Stimulated activated CD4-positive, alpha-beta T cell treated with anti-CD3 and anti-CD28 coated beads, Interleukin-2, amount 100 ng/mL, for 48 hours (primary cell): ENCODE measurements at places on chromosomes 5 and 9.

- no peak for DNase-seq
These were observed 459.8 kb downstream of the ARHGEF28 start for GRCh38 chr5:74085782-74086181.

- no peak for DNase-seq
These were observed 10.3 kb upstream of the FST start for GRCh38 chr5:53469946-53470687.

GRCh38 chr9:125758986-125759763 lies 12.0 kb downstream of the PBX3 start:
- no peak for DNase-seq

DNA sequence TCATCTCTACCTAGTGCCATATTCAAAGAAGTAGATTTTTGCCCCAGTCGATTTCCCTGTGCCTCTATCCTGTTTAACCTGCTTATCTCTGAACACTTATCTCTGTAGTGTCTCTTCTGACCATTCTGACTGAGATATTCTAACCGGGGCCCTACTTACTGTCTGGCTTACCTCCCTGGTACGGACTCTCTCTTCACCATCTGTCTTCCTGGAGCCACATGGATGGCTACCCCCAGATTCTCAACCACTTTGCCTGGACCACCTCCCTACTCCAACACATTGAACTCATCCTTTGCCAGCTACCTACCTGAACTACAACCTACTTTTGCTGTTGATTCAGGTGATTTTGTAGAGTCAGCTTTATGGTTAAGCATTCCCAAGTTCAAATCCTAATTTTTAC lies 397.4 kb upstream of the SLC24A2 start:
- no peak for DNase-seq

GRCh38 chr5:113039934-113040285 lies 63.3 kb downstream of the DCP2 start:
- DNase-seq, result no peak

DNA sequence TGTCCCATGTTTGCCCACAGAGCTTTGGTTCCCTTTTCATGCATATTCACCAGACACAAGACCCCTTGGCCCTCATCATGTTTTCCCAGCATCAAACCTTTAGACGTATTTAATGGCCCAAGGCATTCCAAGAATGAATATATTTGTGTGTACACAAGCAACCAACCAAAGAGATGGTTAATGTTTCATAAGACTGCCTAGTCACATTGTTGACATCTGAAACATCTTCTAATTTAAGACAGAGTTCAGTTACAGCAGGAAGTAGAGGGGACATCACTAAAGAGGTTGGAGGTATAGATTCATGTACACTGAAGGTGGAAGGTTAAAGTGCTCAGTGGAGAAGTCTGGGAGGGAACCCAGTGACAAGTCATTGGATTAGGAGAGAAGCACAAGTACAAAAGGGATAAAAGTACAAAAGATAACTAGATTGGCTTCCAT lies 49.1 kb downstream of the SUSD1 start:
- no peak for DNase-seq

GRCh38 chr9:125137200-125137599 lies 6.1 kb downstream of the SCAI start:
- no peak for DNase-seq

- DNase-seq, result no peak
These were observed 13.5 kb upstream of the NKX2-5 start for GRCh38 chr5:173248481-173248880.

- no peak for DNase-seq
These were observed 456.4 kb upstream of the KLF4 start for GRCh38 chr9:107945961-107946360.

DNA sequence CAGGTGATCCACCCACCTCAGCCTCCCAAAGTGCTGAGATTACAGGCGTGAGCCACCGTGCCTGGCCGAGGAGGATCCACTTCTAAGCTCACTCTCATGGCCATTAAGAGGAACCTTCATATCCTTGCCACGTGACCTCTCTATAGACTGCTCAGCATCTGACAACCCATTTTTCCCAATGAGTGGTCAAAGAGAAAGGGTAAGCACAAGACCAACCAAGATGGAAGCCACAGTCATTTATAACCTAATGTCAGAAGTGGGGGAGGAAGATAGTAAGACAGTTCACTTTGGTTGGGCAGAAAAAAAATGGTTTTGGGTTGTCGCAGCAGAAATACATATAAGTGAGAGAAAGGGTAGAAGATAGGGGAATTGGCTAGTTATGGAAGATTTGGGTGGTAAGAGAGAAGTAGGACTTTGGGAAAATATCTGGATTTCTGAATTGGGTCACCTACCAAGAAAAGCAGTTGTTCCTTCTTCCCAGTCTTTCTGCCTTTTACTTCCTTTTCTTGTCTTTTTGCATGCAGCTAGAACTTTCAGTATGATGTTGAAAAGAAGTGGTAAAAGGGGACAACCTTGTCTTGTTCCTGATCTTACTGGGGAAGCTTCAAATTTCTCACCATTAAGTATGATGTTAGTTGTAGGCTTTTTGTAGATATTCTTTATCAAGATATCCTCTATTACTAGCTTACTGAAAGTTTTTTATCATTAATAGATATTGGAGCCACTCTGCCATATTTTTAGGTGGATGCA lies 15.6 kb downstream of the SNX2 start:
- DNase-seq, result no peak

- no peak for DNase-seq
These were observed 4.0 kb downstream of the IL7R start for GRCh38 chr5:35860686-35861085.

DNA sequence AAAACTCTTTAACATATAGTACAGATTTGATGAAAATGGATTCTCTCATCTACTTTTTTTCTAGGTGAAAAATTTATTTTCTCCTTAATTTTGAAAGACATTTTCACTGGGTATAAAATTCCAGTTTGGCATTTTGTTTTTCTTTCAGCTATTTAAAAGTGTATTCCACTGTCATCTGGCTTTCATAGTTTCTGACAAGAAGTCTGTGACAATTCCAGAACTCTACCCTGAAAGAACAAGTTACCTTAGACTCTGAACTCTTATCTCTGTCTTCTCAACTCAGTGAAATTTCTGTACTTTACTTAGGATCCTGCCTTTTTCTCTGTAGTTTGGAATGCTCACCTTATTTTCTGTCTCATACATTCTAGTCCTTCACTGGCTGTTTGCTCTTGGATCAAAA lies 161.7 kb downstream of the RANBP17 start:
- no peak for DNase-seq

GRCh38 chr9:75382126-75382525 lies 293.8 kb downstream of the OSTF1 start:
- no peak for DNase-seq

- DNase-seq, result no peak
These were observed 751.6 kb downstream of the TLR4 start for GRCh38 chr9:118455788-118456187.

GRCh38 chr5:169153405-169153804 lies 147.5 kb downstream of the SLIT3 start:
- DNase-seq, result no peak

DNA sequence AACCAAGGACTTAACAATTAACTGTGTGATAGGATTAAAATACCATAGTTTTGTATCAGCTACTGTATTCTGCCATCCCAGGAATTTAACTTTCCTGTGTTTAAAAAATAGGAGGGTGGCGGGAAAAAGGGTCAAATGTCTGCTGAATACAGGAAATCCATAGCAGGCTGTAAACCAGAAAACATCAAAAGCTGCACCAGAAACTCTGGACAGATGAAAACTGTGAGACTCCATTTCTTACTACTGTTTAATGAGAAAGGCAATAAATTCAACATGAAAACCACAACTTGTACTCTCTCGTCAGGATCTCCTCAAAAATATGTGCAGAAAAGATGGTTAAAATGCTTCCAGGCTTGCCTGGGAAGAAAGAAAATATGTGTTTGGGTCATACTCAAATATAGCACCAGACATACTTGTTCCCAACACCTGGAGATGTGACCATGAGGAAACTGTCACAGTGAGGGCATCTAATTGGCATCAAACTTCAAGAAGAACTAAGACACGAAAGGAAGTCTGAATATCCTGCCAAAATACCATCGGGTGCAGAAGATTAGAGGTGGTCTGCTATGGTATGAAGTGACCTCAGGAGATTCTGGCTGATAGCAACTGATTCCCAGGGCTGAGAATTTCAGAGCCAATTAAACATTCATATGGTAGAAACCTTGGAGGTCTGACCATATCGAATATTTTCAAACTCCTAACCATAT lies 164.7 kb upstream of the TARS1 start:
- DNase-seq, result no peak

- DNase-seq, result no peak
These were observed 30.9 kb upstream of the SLC9A3 start for GRCh38 chr5:555058-555623.

GRCh38 chr5:25160891-25161290 lies 516.1 kb upstream of the CDH10 start:
- no peak for DNase-seq

DNA sequence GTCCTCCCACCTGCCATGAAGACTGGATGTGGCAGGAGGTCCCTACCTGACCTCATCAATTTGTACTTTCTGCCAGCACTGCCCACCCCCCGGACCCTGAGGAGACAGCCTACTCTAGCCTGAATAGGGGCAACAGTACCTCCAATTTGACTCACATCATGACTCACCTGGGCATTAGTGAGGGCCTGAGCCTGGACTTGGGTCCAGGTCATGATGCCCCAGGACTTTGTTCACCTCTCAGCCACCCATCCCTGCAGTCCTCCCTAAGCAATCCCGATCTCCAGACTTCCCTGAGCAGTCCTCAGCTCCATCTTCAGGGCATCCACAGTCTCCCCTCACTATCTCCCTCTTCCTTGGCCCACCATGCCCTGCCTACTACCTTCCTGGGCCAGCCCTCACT lies 28.1 kb downstream of the KIF2A start:
- no peak for DNase-seq

GRCh38 chr5:25448646-25449045 lies 803.9 kb upstream of the CDH10 start:
- DNase-seq, result no peak

- no peak for DNase-seq
These were observed 14.4 kb upstream of the ZFR start for GRCh38 chr5:32458880-32459495.

GRCh38 chr9:129365196-129365595 lies 187.1 kb upstream of the IER5L start:
- DNase-seq, result no peak

GRCh38 chr5:158814521-158814920 lies 285.2 kb downstream of the EBF1 start:
- no peak for DNase-seq

DNA sequence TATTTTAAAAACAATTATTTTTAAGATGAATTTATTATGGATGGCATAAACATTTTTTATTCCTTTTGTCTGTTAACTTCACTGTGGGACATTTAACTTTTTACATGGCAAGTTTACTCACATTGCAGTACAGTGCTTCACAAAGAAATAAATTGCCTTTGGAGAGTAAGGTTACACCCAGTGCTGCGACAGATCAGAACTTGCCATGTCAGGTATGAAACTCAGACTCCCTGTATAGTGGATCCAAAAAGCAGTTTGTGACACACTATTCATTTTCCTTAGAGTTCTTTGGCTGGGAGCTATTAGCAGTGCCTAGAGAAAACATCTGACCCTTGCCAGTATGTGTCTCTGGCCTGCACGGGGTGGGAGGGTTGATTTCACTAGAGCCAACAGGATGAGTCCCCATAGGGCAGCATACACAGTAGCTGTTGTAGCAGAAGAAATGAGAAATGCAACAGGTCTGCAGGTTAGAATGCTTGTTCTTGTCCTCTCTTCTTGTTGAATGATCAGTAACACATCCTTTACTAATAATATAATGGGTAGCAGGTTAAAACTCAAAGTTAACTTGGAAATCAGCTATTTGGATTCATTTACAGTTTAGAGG lies 42.9 kb downstream of the STARD4 start:
- DNase-seq, result no peak

DNA sequence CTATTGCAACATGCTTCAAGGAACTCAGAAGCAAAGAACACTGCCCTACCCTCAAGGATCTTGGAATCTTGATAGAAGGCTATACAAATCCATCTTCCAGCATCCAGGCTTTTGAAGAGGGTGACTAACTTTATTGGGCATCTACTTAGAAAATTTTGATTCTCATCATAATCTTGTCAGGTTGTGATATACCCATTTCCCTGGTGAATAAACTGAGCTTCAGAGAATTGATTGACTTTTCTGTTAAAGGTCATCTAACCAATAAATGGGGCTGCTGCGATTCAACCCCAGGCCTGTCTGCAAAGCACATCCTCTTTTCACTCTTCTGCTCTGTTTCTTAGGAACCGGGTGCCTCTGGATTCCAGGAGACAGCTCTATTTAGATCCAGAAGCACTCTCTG lies 19.9 kb upstream of the INSYN2B start:
- DNase-seq, result no peak

GRCh38 chr9:115832031-115832430 lies 321.6 kb upstream of the PAPPA start:
- DNase-seq, result no peak

DNA sequence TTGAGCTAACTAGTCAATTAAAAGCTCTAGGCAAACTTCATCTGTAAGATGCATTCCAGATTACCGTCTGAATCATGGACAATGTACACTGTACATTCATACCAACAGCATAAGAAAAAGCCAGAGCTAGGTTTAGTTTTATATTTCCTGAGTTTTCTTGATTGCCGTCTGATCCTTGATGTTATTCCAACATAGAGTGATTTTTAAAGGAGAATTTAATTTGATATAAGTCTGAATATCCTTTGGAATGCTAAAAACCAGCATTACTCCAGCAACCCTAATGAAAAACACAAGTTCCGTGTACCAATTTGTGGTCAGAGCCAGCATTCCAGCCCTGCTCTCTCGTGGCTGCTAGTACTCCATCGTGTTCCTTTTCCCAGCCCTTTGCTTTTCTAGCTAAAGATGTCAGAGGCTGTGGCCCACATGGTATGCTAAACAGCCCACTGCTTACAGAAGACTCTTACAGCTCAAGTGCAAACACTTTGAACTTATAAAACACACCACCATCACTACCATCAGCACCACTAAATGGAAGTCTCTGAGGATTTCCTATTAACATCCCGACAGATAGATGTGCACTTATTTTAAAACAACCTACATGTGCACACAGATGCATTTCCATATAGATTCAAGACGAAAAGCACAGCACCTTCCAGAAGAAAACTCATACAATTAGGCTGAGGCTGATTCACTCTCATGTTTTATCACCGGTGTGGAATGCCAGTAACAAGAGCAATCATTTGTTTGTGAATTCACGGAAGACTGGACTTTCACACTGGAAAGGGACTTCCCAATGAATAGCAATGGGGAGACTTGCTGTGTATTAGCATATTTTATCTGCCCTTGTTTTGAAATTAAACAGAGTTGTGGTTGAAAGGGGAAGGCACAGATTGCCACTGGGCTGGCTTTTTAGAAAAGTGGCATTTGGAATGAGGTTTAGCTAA lies 246.9 kb upstream of the GAS1 start:
- DNase-seq, result no peak

GRCh38 chr5:66992547-66992946 lies 204.1 kb downstream of the CD180 start:
- DNase-seq, result no peak

DNA sequence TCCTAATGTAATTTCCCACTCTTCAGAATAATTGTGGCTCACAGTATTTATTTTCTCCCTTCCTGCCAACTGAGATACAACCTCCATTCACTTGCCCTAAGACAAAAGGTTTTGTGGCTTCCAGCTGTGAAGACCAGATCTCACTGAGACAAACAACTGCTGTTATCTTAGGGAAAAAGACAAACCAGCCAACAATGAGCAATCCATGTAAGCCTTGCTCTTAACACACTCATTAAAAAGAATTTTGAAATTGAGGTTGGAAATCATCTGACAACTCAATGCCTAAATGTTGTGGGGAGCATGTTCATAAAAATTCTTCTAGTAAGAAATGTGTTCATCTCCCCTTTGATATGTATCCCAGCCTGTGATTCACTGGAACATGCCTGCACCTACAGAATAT lies 132.9 kb downstream of the ADAMTSL1 start:
- no peak for DNase-seq
